Right lobe of liver (tissue), 6 donors: ENCODE measurements at places on chromosomes 1 and 21.
A peak's percentile ranks its signal among the peaks of the same experiment; 100 is the strongest.

DNA sequence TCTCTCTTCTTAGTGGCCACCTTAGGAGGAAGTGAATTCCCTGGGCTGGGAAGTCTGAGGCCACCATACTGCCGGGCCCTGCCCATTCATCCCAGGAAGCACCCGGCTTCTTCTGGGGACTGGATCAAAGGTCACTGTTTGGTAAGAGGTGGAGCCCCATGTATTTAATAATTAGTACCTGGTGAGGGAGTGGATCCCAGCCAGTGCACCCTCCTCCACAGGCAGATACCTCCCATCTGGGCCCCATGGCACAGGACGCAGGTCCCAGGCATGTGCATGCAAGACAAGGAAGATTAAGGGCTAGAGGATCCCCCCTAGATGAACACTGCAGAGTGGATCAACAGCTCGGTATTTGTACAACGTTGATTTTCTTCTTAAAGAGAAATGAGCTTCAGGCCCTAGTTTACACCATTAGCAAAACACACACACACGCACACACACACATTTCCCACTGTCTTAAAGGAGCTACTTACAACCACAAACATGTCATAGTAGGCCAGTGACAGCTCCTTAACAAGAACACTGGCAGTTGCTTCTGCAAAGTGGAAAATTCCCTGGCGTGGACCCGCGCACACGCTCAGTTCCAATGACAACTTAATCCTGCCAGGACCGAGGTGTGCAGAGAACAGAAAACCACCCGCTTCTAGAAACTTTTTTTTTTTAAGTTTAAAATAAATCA, 90.7 kb downstream of the MRPL37 start:
- no peak for DNase-seq

GRCh38 chr1:221643404-221644144, 98.3 kb downstream of the DUSP10 start:
- DNase-seq = no peak

DNA sequence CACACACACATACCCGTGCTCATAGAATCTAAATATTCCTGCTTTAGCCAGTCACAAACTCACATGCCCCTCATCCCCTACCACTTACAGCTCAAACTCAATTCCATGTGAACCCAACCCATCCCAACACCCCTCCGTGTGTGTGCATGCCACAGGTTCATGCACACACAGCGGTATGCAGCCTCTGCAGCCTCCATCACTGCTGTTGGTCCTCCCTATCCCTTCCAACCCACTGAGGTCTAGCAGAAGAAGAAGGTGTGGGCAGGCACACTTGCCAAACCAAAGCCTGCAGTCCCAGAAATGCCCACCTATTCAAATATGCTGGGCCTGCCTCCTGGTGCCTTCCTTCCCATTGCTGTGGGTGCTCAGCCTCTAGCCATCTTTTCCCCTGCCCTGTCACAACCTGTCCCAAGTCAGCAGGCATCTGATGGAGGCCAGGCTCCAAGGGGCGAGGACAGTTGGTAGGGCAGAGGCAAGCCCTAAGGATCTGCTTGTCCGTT, 26.2 kb downstream of the SLC2A1 start:
- DNase-seq = no peak

GRCh38 chr1:28864695-28865094, 49.7 kb upstream of the EPB41 start:
- no peak for DNase-seq

GRCh38 chr1:59356627-59357026, 59.7 kb downstream of the FGGY start:
- DNase-seq = no peak

DNA sequence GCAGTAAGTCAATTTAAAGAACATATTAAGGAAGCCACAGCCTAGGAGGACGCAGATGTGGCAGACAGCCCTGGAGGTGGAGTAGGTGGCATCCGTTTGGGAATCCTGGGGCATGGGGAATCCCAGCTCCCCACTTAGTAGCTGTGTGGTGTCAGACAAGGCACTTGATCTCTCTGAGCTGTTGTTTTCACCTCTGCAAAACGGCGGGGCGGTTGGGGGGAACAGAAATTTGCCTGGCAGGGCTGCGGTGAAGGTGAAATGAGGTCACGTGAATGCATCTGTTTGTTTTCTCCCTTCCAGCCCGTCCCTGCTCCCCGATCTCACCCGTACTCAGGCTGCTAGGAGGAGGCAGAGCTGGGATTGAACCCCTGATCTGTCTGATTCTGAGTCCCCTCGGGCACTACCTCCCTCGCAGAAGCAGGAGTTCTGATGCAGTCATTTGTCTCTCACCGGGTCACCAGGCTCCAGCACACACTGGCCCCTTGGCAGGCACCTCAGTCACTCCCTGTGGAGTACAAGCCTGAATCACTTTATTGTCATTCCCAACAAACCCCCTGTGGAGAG, 2.2 kb upstream of the LAPTM5 start:
- no peak for DNase-seq

DNA sequence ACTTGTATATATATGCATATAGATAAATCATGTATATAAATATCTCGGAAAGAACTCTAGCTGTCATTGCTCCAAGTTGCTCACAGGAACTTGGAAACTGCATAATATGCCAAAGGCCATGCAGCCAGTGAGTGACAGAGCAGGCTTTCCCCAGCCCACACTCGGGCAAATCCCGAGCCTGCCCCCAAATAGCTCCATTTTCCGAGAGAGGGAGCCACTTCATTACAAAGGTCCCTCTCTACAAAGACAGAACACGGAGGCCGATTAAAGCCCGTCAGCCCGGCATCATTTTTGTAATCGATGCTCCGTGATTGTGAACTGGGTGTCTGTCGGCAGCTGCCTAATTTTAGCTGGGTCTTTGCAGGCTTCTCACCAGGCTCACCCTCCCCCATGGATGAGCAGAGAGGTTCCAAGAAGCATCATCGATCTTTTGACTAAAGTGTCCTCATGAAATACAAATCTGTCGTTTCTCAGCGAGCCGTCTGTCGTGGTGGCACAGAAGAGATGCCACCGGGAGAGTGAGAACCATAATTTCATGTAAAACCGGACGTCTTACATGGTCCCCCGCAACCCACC, 663.9 kb downstream of the PTPRU start:
- DNase-seq = no peak

DNA sequence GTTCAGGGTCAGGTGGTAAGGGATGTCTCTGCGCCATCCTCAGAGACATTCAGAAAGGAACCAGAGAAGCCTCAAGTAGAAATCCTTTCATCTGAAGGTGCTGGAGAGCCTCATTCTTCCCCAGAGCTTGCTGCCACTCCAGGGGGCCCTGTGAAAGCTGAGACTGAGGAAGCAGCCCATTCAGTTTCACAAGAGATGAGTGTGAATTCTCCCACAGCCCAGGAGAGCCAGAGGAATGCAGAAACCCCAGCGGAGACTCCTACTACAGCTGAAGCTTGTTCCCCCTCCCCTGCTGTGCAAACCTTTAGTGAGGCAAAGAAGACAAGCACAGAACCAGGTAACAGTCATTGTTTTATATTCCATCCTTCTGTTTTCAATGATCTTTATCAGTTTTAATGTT, 38.7 kb downstream of the ZBTB40 start:
- no peak for DNase-seq

- DNase-seq = no peak
These were observed 54.9 kb downstream of the PATJ start for GRCh38 chr1:61797045-61797755.

DNA sequence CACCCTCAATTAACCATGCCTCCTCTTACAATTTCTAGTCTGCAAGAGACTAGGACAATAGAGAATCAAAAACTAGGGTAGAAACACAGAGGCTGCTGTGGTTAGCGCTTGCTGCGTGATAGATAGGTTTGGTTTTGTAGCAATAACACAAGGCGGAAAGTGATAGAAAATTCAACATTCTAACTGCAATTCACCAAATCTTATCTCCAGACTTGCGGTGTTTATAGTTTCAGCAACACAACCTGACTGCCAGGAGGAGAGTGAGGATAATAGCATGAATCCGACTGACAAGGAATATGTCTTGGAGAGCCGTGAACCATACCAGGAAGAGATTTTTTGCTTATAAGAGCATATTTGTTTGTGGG, 30.7 kb upstream of the IFNAR2 start:
- DNase-seq = no peak

DNA sequence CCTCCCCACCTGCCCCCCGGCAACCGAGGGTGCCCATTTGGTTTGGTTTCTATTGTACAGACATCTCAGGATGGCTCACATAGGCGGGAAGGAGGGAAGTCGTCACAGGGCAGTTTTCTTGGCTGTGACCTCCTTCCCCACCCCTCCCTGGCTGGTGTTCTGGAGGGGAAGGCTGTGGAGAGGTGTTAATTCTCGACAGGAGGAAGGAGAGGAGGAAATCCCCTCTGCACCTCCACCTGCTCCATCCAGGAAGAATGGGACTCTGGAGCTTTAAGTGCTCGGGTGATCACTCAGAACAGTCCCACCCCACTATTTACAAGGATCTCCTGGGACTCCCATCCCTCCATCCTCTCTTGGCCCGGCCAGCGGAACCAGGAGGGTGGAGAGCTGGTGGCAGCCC, 7.6 kb downstream of the MEX3A start:
- DNase-seq = no peak

DNA sequence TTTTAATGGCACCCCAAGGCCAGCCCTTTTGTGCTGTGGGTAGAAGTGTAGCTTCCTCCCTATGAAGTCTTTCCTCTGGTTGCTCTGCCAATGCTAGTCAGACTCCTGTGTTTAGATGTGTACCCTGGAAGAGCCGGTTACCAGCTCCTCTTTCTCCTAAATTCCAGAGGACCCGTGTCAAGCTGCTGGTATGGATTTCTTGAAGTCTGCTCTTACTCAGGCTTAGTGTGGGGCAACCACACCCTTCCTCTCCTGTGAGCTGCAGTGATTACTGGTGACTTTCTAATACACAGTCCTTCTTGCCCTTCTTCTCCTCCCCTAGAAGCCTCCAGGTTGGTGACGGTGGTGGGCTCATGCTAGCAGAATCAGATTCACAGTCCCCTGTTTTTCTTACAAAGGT, 74.1 kb upstream of the AKT3 start:
- DNase-seq = no peak

DNA sequence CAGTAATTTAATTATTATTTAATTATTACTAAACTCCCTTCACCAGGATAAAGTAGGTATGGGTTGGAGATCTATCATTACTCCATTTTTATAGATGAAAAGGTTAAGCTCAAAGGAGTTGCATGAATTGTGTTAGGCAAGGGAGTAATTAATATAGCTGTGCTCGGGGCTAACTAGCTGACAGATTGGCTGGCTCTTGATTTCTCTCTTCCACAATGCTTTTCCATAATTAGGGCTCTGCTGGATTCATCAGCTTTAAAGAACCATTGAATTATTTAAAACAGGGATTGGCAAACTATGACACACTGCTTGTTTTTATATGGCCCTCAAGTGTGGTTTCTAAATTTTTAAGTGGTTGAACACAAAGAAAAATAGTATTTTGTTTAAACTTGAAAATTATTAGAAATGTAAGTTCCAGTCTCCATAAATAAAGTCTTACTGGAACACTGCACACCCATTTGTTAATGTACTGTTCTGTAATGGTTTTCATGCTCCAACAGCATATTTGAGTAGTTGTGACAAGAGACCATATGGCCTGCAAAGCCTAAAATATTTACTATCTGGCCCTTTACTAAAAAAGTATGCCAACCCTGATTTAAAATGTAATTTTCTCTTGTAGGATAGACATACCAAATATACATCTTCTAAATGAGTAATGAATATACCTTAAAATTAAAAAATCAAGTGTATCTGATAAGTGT, 76.4 kb downstream of the GDAP2 start:
- no peak for DNase-seq

DNA sequence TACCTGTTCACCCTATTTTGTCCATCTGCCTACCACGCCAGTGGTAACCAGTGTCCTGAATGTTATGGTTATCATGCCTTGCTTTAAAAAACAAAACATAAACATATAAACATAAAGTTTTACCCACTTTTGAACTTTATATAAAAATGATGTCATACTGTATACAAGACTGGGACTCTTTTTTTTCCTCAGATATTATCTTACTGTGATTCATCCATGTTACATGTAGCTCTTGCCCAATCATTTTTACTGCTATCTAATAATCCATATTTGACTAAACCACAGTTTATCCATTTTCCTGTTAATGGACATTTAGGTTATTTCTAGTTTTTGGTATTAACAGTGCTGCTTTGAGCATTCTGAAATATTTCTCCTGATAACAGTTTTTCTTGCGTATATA, 78.8 kb downstream of the GPR161 start:
- no peak for DNase-seq

GRCh38 chr1:22216210-22216883, 73.5 kb upstream of the WNT4 start:
- DNase-seq = no peak

DNA sequence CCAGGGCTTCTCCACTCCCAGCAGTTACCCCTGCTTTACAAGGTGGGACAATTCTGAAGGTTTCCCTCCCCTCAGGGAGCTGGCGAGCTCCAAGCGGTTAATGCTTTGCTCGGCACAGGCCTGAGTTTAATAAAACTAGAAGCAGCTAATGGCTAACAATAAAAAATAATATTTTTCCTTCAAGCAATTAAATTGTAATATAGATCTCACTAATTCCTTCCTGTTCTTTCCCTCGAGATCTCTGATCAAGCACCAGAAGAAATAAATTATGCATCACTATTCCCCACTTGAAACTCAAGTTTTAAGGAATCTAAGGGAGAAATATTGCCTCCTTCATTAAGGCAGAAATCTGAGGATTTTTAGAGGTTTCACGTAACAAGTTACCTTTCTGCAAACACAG, 42.9 kb downstream of the GLIS1 start:
- no peak for DNase-seq

DNA sequence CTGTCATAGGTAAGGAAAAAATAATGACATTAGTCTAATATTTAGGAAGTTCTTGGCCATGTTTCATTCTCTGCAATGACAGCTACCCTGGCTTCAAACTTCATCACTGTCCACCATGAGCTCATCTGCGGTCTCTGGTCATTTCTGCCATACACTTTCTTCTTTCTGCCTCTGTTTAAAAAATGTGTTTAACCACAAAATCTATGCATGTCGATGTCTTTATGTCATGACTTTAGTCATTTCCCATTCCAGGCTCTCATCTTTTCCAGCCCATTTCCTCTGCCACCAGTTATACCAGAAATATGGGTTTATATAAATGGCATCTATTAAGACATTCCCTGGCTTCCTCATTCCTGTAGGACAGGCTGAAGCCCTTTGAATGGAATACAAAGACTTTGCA, 68.5 kb upstream of the DUSP10 start:
- DNase-seq = no peak

- DNase-seq = peak; percentile 90
These were observed 10.0 kb upstream of the ARHGAP29 start for GRCh38 chr1:94247138-94248094.

DNA sequence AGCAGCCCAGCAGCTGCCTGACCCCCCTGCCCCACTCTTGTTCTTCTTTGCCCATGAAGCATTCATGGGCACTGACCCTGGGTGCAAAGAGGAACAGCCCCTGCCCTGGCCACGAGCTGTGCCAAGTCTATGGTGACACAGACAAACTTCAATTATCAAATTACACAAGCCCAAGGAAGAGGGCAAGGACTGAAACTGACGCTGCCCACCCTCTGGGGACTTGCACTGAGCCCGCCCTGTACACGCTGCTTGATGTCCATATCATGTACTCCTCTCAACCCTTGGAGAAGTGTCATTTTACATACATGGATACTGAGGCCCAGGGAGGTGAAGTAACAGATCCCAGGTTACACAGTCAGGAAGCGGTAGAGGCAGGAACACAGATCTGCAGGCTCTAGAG, 32.1 kb downstream of the NKAIN1 start:
- DNase-seq = no peak
